Stimulated activated memory B cell treated with anti-CD40 and anti-IgM and Interleukin-4, amounts not matched to agents 10 μg/mL and 1 μg/mL and 100 μg/mL, for 72 hours (primary cell): ENCODE measurements at places on chromosomes 6 and 20.

GRCh38 chr6:18469536-18469935 is 82.4 kb downstream of the RNF144B start:
- ATAC-seq, result no peak

DNA sequence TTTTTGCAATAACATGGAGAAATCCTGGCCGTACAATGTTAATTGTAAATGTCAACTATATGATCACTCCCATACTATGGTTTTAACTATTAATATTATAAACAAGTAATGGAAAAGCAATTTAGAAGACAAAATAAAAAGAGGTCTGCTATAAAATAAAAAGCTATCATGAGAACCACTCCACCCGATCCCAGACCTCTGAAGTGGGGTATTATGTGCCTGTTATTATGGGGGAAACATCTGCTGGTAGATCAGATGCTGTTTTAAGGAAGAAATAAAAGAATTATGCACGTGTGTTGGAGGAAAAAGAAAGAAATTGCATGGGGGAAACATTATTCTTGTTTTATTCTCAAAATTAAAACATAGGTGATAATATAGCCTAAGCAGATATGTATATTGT is 615.7 kb upstream of the ARID1B start:
- ATAC-seq, result no peak

GRCh38 chr6:15948930-15949900 is 179.7 kb upstream of the MYLIP start:
- no peak for ATAC-seq

DNA sequence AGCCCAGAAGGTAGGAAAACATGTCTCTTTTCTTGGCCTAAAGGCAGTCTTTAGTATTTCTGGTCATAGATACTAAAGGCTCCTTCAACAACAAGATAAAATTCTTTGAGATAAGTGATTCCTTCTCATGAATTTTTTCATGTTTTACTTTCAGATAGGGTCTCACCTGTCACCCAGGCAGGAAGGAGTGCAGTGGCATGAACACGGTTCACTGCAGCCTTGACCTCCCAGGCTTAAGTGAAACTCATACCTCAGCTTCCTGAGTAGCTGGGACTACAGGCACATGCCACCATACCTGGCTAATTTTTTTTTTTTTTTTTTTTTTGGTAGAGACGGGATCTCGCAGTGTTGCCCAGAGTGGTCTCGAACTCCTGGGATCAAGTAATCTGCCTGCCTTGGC is 9.1 kb downstream of the PNLDC1 start:
- ATAC-seq, result no peak

DNA sequence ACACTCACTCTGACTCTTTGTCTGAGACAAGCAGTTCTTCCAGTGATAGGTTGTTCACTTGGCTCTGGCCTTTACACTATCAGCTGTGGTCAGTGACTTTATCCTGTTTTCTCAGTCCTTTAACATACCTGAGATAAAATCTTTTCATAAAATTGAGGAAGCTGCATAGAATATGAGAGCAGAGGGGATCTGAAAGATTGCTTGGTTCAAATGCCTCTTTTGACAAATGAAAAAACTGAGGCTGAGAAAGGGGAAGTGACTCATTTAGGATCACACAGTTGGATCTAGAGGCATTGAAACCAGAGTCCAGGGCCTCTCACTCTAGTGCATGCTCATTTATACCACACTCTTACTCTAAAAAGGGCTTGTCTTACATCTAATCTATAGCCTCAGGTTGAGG is 277.0 kb upstream of the TBX18 start:
- no peak for ATAC-seq

- ATAC-seq, result no peak
Measured at GRCh38 chr6:44270526-44271405, 516 bp downstream of the TMEM151B start.
